Activated T-cell treated with anti-CD3 and anti-CD28 coated beads for 48 hours (primary cell): ENCODE measurements at places on chromosomes 1 and 21.
A peak's percentile ranks its signal among the peaks of the same experiment; 100 is the strongest.

DNA sequence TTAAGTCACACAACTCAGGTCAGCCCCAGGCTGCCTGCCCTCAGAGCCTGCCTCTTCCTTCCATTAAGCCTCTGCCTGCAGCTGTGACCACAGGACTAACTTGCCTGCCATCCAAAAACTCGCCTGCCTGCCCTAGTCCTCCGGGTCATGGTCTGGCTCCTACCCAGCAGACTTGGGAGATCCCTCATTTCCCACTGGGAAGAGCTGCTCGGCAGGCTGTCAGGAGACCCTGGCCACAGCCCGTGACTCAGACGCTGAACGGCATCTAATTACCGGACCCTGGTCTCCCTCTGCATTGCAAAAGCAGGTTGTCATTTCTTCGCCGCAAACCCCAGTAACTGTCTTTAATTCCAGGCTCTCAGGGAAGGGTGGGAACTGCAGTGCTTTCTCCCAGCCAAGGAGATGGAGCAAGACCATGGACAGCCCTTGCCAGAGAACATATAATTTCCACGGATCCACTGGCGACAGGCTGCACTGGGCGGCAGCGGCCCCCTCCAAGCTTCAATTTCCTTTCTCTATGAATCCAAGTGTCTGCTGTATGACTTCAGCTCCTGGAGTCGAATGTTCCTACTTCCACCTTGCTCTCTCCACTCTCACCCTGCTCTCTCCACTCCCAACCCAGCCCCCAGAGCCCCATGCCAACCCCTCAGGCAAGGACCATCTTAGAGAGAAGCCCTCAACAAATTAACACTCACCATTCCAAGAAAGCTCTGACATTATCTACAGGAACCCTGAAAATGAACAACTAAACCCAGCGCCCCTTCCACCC lies 20.4 kb downstream of the OLFML2B start:
- no peak for DNase-seq

DNA sequence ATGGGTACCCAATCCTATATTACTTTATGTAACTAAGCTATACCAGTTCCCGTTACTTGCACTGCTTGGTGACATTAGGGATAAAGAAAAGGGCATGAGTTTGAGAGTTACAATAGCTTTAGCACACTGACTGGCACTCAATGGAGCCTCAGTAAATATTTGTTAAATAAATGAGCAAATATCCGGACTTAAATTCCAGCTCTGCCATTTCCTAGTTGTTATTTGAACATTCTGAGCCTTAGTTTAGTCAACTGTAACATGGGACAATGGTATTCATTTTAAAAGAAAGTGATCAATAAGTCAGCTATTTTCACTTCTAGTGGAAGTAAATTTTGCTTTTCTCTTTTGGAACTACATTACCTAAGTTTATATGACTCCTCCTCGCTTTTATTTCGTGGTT lies 198.7 kb downstream of the ZC3H11B start:
- DNase-seq = no peak

DNA sequence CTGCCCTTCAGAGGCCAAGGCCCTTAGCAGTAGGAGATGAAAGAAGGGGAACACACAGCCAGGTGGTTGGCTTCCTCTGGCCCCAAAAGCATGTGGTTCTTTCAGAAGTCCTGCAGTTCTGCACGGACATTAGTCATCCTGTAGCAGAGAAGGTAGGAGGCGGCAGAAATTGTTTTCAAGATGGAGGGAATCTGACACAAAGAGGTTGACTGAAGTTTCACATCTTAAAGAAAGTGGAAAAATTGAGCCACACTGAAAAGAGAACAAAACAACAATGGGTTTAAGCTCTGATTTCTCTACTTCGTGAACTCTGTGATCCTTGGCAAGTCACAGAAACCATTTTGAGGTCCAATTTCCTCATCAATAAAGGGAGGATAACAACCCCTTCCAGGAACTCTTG lies 125.3 kb upstream of the DNAH14 start:
- DNase-seq = no peak

DNA sequence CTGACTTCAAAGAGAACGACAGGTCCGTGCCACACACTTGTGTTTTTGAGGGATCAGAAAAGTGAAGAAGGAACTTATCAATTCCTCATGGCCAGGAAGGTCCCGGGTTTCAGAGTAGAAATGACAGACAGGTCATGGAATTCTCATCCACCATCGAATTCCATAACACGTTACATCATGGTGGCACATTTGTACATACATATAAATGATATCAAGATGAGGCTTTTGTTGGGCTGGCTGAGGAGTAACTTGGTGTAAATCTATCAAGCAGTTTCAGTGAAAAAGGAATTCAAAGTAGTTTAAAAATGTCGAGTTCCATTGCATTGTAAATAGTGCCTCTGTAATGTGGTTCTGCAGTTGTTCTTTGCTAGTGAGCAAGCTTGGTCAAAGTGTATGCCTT lies 22.9 kb upstream of the GNPAT start:
- DNase-seq = no peak

DNA sequence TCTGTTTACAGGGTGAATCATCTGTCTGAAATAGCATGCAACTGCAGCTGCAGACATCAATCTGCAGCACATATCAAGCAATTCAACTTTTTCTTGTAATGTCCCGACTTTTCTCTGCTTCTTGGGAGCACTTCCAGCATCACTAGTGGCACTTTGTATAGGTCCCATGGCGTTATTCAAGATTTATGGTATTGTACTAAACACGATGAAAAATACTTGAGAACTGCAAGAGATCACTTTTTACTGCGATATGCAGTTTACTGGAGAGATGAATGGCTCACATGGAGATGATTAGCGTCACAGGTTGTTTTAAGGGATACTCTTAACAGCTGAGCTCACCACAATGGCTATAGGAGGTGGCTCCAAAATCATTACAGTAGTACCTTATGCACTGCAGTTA lies 7.2 kb upstream of the SCMH1 start:
- no peak for DNase-seq

GRCh38 chr1:93399781-93400180 lies 48.1 kb upstream of the FNBP1L start:
- no peak for DNase-seq

DNA sequence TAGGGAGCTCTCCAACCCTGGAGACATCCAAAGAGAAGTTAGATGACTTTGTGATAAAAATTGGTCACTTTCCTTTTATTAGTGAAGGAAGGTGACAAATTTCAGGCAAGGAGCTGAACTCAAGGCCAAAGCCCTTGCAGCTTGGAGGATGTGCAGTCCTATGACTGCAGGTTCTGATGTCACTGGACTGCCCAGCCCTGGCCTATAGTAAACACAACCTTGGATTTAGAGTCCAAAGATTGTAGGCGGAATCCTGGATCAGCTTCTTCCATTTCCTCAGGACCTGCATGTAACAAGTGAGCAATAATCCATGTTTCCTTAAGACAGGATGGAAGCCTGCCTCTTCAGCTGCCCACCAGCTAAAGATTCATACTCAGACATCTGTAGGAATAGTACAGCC lies 169.3 kb upstream of the ZC3H12A start:
- no peak for DNase-seq

GRCh38 chr1:78547081-78547480 lies 56.3 kb downstream of the PTGFR start:
- DNase-seq = no peak

DNA sequence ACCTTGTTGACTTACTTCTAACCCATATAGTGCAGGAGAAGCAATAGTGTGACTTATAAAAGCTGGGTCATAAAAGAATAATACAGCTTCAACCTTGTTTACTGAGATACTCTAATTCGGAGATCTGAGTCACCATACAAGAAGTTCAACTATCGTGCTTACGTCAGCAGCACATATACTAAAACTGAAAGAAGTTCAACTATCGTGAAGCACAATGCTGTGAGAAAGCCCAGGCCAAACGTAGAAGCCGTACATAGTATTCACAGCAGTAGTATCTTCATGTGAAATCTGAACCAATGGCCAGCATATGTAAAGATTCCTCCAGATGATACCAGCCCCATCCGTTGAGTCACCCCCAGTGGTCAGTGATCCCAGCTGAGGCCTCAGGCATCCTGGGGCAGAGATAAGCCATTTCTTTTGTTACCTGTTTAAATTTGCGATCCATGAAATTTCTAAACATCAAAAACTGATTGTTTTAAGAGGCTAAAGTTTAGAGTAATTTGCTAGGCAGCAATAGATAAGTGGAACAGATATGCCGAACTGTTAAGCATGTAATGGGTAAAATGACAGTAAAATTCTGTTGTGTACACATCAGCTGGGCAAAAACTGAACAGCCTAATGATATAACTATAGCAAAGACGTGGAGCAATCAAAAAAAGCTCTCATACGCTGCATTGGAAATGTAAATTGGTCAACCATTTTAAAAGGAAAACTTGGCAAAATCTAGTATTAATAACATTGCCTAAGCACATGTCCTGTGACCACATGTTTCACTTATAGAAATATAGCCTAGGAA lies 53.9 kb upstream of the SAMD13 start:
- no peak for DNase-seq

GRCh38 chr1:42747125-42747524 lies 7.1 kb upstream of the CLDN19 start:
- peak; percentile 13 for DNase-seq

- no peak for DNase-seq
These were observed 121.4 kb downstream of the MRPL39 start for GRCh38 chr21:25485914-25486313.

DNA sequence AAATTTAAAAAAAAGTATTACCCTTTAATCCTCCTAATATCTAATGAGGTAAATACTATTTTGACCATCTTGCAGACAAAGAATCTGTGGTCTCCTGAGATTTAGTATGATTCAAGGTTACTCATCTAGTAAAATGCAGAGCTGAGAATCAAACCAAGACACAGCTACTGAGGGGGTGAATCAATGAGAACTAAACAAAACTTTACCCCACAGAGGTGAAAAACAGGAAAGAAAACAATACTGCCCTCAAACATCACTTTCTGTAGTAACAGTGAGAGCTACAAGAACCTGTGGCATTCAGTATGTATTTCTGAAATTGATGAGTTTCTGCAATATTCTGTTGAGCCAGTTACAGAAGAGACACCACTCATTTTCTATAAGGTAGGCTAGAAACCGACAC lies 85.1 kb downstream of the JAK1 start:
- no peak for DNase-seq

DNA sequence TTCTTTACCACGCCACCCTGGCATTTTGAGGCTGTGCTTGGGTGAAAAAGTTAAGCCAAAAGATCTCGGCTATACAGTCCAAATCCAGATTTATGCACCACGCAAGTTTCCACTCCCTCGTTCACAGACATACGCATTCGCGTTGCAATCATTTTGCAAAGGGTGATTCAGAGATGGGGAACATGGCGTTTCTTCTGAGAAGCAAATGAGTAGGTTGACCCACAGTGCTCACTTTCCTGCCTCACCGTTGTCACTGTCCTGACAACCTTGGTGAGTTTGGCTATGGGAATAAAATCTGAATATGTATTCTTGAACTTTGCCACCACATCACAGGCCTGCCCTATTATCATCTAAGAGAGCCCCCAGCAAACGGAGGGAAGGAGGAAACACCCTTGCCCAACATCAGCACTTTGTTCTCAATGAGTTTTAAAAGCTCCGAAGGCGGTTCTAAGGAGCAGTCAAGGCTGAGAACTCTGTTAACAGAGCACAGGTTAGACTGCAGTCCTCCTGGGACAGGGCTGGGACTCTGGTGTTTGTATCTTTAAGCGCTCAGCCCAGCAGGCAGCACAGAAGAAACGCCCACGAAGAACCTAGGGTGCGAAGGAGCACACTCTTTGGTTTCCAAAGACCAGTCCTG lies 86.4 kb downstream of the RUNX1 start:
- DNase-seq = no peak

GRCh38 chr1:118992868-118993699 lies 4.9 kb upstream of the TBX15 start:
- no peak for DNase-seq

- DNase-seq = no peak
These were observed 60.1 kb downstream of the CD34 start for GRCh38 chr1:207850621-207851407.

DNA sequence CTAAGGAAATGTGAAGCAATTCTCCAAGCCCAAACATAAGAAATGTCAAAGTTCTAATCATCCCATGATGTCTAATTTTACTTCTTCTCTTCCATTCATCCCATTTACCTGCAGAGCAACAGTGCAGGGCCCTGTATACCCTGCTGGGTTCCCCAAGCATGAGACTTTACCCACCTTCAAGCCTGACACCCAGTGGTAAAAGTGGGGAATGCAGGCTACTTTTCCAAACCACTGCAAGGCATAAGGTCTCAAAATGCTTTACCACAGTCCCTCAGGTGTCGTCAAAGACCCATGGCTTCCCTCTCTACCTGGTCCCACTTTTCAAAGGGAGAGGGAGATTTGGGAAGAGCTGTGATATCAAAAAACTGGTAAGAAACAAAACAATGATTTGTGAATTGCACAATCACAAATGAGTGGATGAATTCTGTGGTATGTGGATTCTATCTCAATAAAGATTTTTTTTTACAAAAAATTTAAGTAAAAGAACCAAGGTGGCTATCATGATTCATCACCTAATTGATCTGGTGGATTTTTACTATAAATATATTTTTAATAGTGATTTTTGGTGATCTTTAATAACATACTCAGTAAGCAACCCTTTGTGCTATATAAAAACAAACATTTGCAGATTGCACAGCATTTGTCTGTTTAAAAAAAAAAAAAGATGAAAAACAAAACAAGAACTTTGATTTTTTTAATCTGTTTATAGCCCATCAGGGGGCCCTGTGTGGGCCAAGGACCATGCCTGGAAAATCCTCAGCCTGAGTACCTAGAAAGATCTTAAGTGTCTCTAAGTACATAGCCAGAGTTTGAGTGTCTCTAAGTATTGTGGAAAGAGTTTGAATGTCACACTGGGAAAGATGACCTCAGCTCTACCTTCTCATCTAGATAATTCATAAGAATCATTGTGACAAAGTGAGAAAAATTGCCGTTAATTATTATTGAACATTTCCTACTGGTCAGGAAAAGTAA lies 73.1 kb upstream of the GJB5 start:
- peak; percentile 34 for DNase-seq

DNA sequence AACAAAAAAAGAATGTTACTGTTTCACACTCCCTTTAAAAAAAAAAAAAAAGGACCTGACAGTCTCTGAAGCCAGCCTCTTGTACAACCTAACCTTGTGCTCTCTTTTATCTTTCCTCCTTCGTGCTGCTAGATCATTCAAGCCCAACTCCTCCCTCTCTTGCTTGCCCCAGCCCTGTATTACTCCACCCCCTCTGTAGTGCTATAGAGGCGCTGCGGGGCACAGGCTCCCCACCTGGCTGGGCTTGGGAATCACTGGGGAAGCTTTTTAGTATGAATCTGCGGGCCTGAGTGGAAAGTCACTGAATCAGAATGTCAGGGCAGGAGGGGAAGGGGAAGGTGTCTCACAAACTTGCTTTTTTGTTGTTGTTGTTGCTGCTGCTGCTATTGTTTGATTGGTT lies 383.7 kb upstream of the CAMK1G start:
- DNase-seq = no peak

DNA sequence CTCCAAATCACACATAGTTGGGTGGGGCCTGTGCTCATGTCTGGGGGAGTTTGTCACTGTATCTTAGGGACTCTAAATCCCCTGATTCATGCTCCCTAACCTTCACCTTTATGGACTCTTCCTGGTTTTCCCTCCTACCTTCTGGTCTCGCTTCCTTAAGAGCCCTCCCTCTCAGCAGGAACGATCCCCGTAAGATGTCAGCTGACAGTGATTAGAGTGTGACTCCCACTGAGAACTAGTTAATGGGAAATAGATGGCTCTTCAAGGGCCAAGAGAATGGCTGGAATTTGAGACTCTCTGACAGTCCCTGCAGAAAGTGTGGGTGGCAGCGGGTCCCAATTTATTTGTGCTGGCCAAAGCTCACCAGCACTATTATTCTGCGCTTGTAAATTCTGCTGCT lies 22.0 kb downstream of the LYPD8 start:
- DNase-seq = no peak
